Transverse colon (tissue), 4 donors: ENCODE measurements at places on chromosomes 1 and 21. TPM values are rescaled to one million over a fixed set of nuclear protein-coding genes. Genes with fewer than 3 reads are reported as not detected.
A peak's percentile ranks its signal among the peaks of the same experiment; 100 is the strongest.

The BSND gene
- total RNA-seq, result not detected

The SPSB1 gene
- 60.5 TPM for total RNA-seq

The ZC3H11A gene
- total RNA-seq, result 38.5 TPM

DNA sequence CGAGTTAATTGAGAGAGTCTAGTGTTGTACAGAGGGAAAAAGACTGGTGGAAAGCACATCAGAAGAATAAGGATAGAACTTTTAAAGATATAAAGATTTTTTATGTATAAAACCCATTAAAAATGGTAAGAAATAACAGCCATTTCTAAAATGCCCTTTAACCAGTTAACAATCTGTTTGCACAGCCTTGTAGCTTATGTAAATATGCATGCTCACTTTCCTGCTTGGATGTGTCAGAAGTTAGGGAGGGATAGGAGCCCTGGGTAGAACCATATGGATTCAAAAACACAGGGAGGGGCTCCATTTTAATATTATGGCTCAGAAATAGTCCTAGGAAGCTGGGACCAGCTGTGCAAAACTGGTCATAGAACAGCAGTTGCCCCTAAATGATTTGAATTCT is 4.5 kb upstream of the EDEM3 start:
- DNase-seq, result no peak
- H3K36me3 ChIP-seq, result no peaks in the 10 kb centered on the region
- no peaks in the 10 kb centered on the region for H3K27me3 ChIP-seq
- H3K27ac ChIP-seq, result peak overlapping the region; percentile 38
- H3K4me1 ChIP-seq, result peaks cover 24% of the 10 kb centered on the region
- no peak overlapping the region for H3K4me3 ChIP-seq

- no peak for DNase-seq
- H3K36me3 ChIP-seq, result no peaks in the 10 kb centered on the region
- no peaks in the 10 kb centered on the region for H3K4me1 ChIP-seq
- peaks cover 5% of the 10 kb centered on the region for H3K27me3 ChIP-seq
Observed at GRCh38 chr1:160371756-160372155, 4.9 kb downstream of the NHLH1 start.

DNA sequence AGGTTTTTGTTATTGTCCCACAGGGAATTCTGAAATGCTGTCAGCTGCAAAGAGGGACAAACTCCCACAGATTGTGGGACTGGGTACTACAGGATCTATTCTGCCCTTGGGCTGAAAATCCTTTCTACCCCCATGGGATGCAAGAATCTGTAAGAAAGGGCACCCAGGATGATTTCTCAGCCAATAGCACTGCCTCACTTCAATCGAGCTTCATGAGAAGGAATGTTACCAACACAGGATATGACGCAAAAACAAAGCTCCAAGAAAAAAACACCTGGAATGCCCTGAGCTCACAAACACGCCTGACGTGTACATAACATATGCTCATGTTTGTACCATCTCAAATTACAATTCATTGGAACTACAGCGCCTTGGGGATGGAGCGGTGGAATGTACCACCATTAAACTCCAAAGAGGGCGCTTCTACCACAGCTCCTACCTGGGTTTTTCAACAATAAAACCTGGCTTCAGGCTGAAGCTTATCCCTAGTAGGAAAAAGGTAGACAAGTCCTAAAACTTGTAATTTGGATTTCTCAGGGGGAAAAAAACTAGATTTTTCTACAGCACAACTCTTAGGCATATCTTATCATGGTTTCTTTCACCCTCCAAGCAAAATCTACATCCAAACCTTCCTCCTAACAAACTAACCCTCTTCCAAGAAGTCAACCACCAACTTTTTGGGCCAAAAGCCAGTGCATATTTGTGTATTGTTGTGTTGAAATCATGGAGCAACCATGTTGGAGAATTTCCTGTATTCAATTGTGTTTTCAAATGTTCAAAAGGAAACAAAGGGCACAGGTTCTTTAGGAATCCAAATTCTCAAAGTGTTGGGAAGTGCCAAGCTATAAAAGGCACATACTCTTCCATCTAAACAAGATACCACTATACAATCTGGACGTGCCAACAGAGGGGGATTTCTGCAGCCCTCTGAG is 78.9 kb downstream of the TGFBR3 start:
- H3K36me3 ChIP-seq, result no peaks in the 10 kb centered on the region
- H3K4me3 ChIP-seq, result no peak overlapping the region
- peak overlapping the region; percentile 9 for H3K27ac ChIP-seq
- peaks cover 24% of the 10 kb centered on the region for H3K4me1 ChIP-seq

DNA sequence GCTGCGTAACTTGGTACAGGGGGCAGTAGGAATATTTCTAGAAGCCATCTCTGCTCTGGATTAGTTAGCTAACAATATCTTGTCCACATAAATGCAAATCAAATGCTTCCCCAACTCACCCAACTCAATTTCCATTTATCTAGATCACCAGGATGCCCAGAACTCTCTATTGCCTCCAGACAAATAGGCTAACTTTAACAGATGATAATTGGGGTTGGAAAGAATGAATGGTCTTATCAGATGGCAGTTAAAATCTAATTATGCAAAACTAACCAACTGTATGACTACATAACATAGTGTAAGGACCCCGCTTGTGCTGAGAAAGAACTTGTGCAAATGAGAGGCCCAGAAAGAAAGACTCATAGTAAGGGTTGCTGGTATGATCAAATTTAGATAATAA is 1024.8 kb downstream of the PLA2G4A start:
- H3K27ac ChIP-seq, result no peak overlapping the region
- H3K36me3 ChIP-seq, result no peaks in the 10 kb centered on the region
- DNase-seq, result no peak
- no peaks in the 10 kb centered on the region for H3K4me1 ChIP-seq

- no peaks in the 10 kb centered on the region for H3K36me3 ChIP-seq
- H3K27me3 ChIP-seq, result no peaks in the 10 kb centered on the region
- no peak for DNase-seq
Observed at GRCh38 chr1:231933711-231934626, 307.4 kb downstream of the DISC1 start.

DNA sequence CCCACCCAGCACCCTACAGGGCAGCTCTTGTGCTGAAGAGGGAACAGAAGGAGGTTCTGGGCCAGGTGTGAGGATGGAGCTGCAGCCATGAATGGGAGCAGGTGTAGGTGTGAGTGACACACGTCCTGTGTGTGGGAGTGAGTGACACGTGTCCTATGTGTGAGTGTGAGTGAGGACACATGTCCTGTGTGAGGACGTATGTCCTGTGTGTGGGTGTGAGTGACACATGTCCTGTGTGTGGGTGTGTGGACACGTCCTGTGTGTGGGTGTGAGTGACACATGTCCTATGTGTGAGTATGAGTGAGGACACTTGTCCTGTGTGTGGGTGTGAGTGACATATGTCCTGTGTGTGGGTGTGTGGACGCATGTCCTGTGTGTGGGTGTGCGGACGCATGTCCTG is 26.4 kb downstream of the MEGF6 start:
- H3K4me3 ChIP-seq, result no peak overlapping the region
- no peaks in the 10 kb centered on the region for H3K4me1 ChIP-seq
- no peaks in the 10 kb centered on the region for H3K27me3 ChIP-seq
- no peak overlapping the region for H3K27ac ChIP-seq
- no peak for DNase-seq

- H3K36me3 ChIP-seq, result no peaks in the 10 kb centered on the region
- H3K27me3 ChIP-seq, result no peaks in the 10 kb centered on the region
- DNase-seq, result peak; percentile 87
- H3K27ac ChIP-seq, result peak overlapping the region; percentile 83
- peaks cover 12% of the 10 kb centered on the region for H3K4me1 ChIP-seq
Observed at GRCh38 chr1:116178837-116179236, 67.6 kb downstream of the MAB21L3 start.

DNA sequence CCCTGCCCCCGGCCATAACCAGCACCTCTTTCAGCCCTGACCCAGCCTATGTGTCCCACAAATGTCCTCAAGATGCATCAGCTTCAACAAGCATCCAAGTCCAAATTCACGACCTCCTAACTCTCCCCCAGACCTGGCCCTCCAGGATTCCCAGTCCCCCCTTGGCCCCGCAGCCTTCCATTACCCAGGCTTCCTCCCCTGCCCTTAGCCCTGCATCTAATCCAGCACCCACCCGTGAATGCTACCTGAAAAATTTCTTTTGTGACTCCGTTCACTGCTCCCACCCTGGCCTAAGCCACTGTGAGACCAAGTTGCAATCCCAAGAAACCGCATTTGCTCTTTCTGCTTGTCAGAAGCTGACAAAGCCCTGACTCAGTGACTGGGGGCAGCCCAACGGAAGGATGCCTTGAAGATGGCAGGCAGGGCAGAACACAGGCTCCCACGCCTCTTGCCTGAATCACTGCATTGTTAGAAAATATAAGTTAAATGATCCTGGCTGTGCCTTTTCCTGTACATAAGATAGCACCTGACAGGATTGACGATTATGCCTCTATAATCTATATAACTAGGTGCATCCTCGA is 939 bp upstream of the MFAP2 start:
- no peaks in the 10 kb centered on the region for H3K36me3 ChIP-seq
- DNase-seq, result no peak
- H3K27ac ChIP-seq, result no peak overlapping the region

- no peaks in the 10 kb centered on the region for H3K27me3 ChIP-seq
- DNase-seq, result no peak
- no peak overlapping the region for H3K4me3 ChIP-seq
- no peaks in the 10 kb centered on the region for H3K36me3 ChIP-seq
Observed at GRCh38 chr1:110281363-110282290, 57.5 kb upstream of the RBM15 start.
